ENCODE measurements at places on chromosomes 11 and 22.

GRCh38 chr11:119764108-119764868 lies 35.3 kb upstream of the NECTIN1 start:
- DNase-seq = no peak

DNA sequence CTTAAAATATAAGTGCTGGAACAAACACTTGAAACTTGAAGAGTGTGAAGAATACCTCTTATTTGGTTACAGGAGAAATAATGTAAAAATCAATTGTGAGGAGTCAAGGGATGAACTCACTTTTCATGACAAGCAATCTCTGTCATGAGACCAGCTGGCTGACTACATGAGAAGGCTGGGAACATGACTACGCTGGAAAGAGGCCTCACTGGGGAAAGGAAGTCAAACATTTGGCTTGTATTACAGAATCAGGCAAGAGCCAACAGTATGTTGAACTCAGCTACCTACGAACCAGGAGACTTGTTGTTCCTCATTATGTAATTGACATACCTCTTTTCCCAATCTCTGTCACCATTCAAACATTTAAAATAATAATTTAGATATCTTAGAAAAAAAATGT lies 14.4 kb downstream of the DCDC1 start:
- peak; percentile 4 for DNase-seq

GRCh38 chr11:99893811-99894210 lies 793.3 kb upstream of the ARHGAP42 start:
- DNase-seq = no peak

- no peak for DNase-seq
Observed at GRCh38 chr11:8654503-8654902, 28.0 kb downstream of the TRIM66 start.

- DNase-seq = no peak
Observed at GRCh38 chr22:20607157-20607907, 99.9 kb downstream of the MED15 start.

DNA sequence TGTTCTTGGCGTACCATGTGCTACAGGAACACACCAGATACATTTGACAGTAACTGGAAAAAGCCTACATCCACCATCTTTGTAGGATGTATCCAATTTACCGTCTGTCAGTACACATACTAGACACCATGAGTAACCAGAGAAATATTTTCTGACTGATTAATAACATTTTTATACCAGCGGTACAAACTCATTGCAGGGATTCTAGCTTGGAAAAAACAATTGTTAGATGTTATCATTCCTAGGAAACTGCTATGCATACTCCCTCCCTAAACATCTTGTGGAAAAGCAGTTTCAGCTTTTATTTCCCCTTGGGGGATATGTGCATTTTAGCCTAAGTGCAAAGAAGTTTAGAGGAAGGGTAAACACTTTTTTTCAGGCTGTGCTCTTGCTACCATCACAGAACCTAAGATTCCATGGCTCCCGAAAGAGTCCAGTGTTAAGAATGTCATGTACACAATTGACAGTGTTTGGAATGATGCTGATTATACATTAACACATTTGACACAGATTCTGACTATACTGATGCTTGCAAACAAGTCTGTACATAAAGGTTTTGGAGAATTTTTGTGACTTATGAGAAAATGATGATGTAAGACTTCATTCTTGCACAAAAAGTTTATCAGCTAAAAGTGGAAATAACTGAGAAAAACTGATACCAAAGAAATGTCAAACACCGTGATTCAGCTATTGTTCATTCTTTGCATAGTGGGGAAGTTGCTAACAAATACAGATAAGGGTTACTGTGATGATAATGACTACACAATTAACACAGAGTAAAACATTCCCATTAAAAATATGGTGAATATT lies 23.7 kb downstream of the NCF4 start:
- no peak for DNase-seq

- DNase-seq = no peak
Observed at GRCh38 chr11:64096835-64097234, 61.1 kb downstream of the FLRT1 start.

DNA sequence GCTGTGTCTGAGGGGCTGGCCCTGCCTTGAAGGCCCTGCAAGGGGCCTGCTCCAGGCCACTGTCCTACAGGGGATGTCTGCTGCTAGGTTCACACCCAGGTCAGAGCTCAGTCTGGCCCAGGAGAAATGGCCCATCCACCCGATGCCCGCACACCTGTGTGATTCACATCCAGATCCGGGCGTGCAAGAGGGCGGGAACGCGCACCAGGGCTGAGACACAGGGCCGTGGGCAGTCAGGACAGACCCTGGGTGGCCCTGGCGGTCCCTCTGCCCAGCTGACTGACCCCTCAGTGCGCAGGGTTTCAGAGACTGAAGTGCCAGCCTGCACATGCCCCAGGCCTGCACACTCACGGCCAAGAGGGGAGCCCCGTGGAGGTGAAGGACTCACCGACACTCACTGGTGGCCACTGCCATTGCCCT lies 7.4 kb downstream of the TOLLIP start:
- no peak for DNase-seq

- no peak for DNase-seq
Observed at GRCh38 chr22:48096851-48097665, 1334.6 kb downstream of the TBC1D22A start.

DNA sequence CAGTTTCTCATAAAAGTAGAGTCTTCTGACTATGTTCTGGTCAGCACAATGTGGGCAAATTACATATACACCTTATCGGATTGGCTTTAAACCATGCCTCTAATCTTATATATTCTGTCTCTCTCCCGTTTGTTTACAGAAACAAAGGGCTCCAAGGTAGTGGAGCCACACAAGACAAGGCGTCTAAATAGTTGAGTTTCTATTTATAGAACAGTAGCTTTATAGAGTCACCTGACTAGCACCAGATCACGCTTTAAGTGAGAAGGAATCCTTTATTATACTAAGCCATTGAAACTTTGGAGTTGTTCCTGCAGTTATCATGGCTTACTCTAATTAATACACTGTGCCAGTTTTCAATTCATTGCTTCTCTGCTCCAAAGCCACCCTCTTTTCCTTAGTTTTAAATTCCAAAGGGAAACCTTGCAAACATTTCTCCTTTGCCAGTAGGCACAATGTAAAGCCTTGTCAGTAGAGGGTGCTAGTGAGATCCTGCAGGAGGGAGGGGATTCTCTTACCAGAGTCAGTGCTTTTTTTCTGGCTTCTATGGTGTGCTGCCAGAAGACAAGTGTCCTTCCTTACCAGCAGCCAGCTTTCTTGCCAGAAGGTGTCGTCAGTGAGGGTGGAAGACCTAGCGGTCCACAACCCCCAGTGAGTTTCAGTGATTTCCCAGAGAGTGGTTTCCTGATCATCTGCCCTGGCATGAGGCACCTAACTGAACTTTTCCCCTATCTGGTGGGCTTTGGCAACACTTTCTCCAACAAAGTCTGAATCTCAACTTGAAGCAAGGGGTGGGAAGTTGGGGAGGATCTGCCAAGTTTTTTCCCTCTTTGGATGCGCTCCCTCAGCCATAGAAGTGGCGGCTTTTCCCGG lies 71.7 kb downstream of the RAB38 start:
- DNase-seq = no peak

DNA sequence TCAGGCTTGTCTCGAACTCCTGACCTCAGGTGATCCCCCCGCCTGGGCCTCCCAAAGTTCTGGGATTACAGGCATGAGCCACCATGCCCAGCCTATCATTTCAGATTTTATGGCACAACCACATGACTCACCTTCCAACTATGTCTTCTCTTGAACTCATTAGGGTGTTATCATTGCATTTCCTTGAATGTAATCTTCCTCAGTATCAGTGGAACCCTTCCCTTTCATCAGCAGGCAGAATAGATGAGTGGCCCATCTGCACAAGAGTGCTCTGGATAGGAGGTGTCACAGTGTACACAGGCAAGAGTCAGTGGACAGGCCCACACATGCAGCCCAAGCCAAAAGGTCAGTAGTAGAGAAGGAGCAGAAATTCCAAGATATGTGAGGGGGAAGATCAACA lies 29.1 kb upstream of the AQP11 start:
- DNase-seq = peak; percentile 93

GRCh38 chr11:126861796-126862459 lies 138.6 kb downstream of the KIRREL3 start:
- DNase-seq = no peak

- no peak for DNase-seq
Observed at GRCh38 chr22:50224071-50224470, 20.8 kb downstream of the TUBGCP6 start.

DNA sequence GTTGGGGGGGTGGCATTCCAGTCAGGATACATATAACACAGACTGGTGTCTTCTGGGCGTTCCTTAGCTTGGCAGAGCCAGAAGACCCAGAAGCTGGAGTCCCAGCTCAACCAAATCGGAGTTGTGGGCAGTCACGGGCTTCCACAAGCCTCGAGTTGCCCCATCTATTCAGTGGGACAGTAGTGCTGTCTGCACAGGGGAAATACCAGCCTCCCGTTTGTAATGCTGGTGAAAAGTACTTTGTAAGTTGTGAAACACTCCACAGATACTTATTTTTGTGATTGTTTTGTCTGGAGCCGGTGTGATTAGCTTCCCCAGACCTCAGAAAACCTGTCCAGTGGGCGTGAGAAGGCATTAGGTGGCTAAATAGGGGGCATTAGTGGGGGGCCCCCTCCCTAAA lies 13.6 kb downstream of the DGKZ start:
- DNase-seq = no peak

DNA sequence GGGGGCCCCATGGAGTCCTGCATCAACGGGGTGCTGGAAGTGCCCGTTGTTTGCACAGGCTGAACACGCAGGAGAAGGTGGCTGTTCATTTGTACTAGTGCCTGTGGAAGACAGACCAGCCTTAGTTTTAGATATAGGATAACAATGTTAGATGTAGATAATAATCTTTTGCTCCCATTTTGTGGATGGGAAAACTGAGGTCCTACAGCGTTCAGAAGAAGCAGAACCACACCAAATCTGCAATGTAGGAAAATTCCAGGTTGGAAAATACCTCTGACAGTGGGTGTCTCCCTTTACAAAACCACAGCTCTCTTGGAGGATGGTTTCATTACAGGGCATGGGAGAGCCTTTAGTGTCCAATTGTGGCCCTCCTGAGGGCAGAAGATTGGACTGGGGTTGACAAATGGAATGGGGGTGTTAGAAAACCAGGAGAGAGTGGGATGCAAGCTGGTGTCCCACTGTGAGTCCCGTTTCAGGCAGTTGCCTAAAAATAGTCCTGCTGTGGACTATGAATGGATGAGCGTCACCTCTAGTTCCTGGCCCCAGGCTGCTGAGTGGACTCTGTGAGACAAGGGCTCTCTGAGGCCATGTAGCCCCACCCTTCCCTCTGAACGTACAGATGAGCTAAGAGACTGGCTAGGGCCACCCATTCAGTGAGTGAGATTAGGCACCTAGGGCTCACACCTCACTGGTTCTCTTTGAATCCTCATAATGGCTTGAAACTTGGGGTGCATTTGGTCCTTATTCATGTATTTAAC lies 508.8 kb downstream of the MN1 start:
- DNase-seq = no peak

DNA sequence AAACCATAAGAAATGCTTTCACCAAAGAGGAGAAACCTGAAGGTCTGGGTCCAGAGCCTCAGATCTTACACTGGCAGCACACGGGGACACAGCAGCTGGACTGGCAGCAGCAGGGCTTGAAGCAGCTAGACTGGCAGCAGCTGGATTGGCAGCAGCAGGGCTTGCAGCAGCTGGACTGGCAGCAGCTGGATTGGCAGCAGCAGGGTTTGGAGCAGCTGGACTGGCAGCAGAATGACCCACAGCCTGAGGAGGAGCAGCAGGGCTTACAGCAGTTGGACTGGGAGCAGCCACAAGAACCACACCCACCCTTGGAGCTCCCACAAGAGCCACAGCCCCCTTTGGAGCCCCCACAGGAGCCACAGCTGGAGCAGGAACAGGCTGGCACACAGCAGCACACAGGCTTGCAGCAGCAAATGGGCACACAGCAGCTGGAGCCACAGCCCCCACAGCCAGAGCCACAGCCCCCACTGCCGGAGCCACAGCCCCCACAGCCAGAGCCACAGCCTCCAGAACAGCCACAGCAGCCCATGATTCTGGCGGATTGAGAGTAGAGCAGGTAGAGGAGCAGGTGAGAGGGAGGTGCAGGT lies at the start of gene KRTAP5-11:
Gene KRTAP5-11, minus strand, starts transcription at position 567 of the 587 bp plus-strand sequence. Its CDS starts 38 bp downstream, at position 529.
- DNase-seq = no peak

GRCh38 chr11:128515826-128516778 lies 71.3 kb downstream of the ETS1 start:
- no peak for DNase-seq

DNA sequence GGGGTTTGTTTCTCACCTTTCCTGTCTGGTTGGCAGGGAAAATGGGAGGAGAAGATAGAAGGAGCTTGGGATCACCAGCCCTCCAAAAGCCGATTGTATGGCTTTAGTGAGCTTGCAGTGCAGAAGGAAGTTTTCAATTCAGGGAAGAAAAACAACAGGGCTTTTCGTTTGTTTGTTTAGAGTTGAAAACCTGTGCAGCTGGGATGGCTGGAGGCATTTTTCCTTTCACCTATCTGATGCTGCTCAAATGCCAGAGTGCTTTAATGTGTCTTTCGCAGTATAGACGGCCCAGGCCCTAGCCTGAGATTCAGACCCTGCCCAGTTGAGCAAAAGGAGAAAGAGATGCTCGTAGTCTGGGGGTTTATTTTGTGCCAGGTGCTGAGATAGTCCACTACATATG lies 87.9 kb downstream of the INSC start:
- DNase-seq = no peak

GRCh38 chr11:38538866-38539680 lies 1941.0 kb upstream of the RAG2 start:
- DNase-seq = no peak

DNA sequence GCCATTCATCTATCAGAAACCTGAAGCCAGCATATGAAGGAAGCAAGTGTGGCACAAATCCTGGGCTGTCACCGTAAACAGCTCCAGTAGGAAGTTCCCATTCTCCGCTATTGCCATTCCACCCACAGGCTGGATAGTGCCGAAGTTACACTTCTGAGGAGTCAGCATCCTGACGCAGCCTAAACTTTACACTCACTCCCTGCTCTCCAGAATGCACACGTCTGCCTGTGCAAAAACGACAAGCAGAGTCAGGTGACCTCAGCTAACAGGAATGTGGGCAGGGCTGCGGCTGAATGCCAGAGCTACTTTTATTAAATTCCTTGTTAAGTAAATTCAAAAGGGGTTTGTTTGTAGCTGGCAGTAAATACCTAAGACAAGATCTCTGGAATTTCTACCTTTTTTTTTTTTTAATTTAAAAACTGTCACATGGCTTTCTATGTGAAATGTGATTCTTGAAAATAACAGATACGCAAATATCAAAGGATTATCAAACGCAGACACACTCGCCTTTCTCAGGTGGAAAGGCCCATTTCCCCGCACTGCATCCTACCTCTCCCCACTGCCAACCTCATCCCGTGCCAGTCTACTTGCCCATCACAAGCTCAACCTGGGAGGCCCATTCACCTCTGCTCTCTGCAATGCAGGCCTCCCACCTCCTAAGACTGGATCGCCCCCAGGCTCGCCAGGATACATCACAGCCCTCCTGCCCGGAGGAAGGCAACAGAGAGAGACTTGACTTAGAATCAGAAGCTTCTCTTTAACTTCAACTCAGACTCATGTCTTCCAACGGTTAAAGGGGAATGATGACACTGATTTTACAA lies 33.5 kb downstream of the NFRKB start:
- peak; percentile 76 for DNase-seq

Measured in HS-5 (cell line).